ENCODE measurements at places on chromosomes 11 and 22.

DNA sequence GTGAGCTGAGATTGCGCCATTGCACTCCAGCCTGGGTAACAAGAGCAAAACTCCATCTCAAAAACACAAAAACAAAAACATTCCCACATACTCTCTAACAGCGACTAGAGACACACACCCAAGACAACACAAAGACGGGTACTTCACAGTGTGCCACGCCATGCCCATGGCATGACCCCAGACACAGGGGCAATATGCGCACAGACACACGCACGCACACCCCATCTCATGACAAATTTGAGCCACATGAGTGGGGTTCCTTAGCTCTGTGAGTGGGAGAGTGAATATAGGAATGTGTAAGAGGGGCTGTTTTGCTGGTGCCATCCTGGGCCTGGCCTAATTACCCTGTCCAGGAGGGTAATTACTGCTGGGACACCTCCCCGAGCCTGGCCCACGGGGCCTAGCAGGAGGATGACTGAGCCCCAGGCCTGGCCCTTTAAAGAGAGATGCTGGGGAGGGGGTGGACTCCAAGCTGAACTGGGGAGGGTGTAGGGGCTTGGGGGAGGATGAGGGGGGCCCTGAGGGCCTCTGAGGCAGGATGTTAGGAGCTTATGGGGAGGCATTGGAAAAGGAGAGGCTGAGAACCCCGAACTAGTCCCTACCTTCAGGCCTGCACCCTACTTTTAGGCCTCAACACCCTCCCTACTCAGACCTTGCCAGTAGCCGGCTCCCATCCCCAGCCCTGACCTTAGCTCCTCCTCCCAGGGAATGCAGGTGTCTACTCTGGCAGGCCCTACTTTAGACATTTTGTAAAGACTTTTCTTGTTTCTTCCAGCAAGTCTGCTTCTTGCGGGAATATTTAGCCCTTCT is 1.5 kb downstream of the LTBP3 start:
- DNase-seq, result no peak

- DNase-seq, result no peak
Measured at GRCh38 chr22:25548866-25549464, 15.5 kb upstream of the GRK3 start.

DNA sequence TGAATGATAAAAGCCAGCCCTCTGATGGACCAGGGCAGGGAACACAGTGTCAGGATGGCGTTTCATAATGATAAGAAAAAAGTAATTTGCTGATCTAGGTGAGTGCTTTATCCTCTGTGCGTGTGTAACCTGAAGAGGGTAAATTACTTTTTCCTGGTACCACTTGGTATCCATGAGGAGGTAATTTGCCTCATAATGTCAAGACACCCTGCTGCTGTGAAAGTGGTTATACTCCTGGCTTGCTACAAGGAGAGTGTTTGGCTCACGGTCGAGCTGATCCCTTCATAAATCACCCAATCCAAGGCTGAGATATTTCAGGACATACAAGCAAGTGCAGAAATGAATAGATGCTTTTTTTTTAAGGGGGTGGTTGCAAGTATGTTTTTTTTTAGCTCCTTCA is 207.2 kb upstream of the PGR start:
- no peak for DNase-seq

GRCh38 chr22:22866381-22867111 is 21.1 kb upstream of the IGLL5 start:
- peak; percentile 18 for DNase-seq

All from activated CD8-positive, alpha-beta T cell treated with anti-CD3 and anti-CD28 coated beads, Interleukin-2, amount 10 ng/mL, durations not matched to agents 7 days and 5 days (primary cell).